ENCODE measurements at places on chromosomes 4 and X.

- DNase-seq, result no peak
Observed at GRCh38 chr4:10963241-10963640, 278.7 kb upstream of the CLNK start.

- DNase-seq, result no peak
Observed at GRCh38 chr4:168751263-168752225, 254.7 kb downstream of the PALLD start.

GRCh38 chrX:57282568-57282967 lies 3.9 kb upstream of the FAAH2 start:
- DNase-seq, result no peak

DNA sequence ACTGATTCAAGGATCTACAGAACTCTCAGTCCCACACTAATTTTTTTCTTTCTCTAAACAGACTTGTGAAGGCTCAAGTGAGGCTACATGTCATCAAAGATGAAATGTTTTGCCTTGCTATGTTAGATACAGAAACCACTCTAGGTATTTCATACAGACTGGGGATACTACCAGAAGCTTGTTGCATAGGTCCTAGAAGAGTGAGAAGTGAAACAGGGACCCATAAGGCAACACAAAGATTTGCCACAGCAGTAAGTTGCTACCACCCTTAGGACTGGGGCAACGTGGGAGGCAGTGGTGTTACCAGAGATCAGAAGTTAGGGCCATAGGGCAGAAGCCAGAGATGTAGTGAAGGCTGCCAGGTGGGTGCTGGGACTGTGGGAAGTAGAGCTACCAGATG lies 50.7 kb upstream of the MID1IP1 start:
- DNase-seq, result no peak

- DNase-seq, result no peak
Observed at GRCh38 chr4:74117024-74117534, 18.1 kb upstream of the CXCL2 start.

- no peak for DNase-seq
Observed at GRCh38 chrX:146186540-146186939, 368.9 kb downstream of the SLITRK2 start.

GRCh38 chrX:50723006-50723405 lies 91.0 kb downstream of the SHROOM4 start:
- no peak for DNase-seq

DNA sequence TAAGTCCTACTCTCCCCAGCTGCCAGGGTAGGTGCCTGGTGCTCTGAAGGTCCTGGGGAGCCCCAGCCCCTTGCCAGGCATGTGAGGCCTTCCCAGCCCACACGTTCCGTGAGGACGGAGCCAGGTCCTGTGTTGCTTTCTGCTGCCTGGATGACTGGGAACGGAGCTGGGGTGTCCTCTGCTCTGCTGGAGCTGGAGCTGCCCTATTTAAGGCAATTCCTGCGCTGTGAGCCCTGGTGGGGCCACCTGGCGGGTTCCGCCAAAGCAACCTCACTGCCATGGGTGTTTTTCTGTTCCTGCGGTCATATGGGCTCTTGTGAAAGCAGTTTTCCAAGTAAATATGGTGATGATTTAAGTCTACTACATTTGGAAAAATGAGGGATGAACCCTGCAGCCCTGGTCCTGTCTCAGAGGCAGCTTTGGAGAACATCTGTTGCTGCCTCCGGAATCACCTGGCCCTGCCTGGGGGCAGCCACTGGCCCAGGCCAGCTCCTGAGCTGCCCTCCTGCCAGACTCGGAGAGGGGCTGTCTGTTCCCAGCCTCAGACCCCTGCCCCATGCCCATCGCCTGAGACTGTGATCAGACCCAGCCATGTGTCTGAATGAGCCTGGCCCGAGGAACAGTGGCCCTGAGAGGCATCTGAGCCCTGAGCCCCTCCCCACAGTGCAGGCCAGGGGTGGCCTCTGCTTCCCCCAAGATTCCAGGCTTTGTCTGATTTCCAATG lies 33.2 kb downstream of the FGFRL1 start:
- no peak for DNase-seq

DNA sequence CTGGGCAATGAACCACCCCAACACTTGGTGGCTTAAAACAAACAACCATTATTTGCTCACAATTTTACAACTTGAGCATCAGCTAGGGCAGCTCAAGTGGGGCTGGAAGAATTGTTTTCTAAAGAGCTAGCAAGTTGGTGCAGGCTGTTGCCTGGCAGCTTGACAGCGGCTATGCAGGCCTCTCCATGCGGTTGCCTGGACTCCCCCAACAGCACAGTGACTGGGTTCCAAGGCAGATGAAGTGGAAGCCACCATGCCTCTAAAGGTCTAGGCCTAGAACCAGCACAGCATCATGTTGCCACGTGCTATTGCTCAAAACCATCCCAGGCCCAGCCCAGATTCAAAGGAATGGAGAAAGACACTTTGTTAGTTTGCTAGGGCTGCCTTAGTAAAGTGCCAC lies 114.8 kb downstream of the BCOR start:
- no peak for DNase-seq

- no peak for DNase-seq
Observed at GRCh38 chr4:2820216-2820982, 23.2 kb upstream of the ADD1 start.

GRCh38 chrX:8520791-8521190 lies 56.2 kb downstream of the VCX3B start:
- DNase-seq, result no peak

GRCh38 chr4:186651624-186652023 lies 72.0 kb downstream of the FAT1 start:
- DNase-seq, result no peak

DNA sequence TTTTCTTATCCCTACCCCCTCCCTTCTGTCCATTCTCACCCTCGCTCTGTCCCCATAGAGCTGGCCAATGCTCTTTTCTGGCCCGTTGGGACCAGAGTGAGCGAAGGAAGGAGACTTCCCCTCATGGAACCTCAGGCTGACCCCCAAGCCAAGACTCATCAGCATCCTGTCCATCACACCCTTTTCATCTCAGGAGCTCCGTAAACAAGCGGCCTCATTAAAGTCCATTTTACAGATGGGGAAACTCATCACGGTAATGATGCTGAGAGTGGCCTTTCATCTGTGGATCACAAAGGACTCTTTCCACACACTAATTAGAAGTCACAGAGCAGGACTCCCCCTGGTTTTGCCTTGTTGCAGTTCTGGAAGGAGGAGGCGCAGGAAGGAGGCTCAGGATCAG lies 67.4 kb upstream of the SLC34A2 start:
- no peak for DNase-seq

DNA sequence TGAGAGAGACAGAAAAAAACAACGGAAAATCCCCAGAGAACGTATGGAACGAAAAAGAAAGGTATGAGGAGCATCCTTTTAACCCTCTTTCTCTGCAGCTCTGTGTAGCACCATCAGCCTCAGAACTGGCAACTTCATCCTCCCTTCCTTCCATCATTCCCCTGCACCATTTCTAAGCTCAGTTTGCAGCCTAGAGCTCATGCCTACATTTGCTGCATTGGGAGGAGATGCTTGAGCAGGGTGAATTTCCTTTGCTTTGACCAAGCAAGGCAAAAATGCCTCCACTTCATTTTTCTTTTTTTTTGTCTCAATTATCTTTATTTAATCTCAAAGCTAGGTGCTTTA lies 67.9 kb downstream of the ANK2 start:
- DNase-seq, result no peak

GRCh38 chr4:106476741-106477140 lies 108.2 kb upstream of the GIMD1 start:
- DNase-seq, result no peak

- no peak for DNase-seq
Observed at GRCh38 chr4:41287005-41287404, 30.3 kb downstream of the UCHL1 start.

DNA sequence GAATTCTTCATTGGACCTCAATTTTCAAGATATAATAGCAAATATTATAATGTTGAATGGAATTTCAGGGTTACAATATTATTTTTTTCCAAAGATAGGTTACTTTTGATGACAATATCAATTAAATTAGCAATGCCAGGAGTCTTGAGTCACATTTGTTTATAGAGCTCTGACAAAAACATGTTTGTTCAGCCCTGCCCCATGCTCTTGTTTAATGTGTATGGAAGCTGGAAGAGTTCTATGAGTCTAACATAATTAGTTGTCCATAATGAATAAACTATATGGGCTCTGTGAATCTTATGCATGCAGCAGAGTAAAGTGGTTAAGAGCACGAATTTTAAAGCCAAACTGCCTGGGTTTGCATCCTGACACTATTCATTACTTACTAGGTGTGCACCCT lies 22.9 kb upstream of the ALB start:
- no peak for DNase-seq

DNA sequence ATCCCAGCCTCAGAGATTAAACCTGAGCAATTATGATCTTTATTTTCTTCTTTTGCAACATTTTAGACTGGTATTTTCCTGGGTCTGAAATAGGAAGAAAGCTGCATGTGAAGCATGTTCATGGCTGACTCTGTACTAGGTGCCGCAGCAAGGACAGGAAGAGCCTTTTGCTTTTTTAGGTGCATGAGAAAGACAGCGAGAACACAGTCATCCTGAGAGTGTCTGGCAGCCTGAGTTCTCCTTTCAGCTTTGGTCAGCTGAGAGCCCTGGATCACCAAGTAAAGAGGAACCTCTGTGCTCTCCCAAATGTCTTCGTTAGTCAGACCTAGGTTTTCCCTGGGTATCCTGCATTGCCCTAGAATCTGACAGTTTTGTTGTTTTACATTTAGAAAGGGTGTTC lies 29.8 kb downstream of the FAM149A start:
- DNase-seq, result no peak

DNA sequence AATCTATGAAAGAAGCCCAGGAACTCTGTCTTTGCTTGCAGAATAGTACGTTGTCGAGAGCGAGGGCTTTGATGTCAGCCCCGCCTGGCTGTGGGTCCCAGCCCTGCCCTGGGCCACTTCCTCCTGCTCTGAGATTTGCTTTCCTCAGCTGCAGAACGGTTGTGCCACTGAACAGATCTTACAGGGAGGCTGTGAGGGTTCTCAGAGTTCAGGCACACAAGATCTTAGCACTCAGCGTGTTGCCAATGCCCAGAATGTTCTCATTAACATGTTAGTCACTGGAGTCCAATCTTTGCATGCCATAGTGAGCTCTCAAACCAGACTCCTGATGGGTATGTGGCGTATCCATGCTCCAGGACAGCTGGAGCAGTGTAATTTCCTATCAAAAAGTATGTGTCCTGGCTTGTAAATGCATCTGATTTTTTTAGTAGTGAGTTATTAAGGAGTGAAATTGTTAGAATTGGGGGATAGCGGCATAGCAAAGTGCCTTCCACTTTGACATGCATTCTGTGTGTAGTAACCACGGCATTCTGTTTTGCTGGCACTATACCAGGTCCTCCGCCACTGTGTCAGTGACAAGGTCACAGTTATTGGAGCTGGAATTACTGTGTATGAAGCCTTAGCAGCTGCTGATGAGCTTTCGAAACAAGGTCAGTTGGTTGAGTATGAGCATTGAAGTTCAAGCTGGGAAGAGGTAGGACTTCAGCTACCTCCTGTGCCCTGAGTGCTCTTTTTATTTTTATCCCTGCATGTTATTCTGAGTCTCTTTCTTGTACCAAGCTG lies 31.6 kb downstream of the TKTL1 start:
- no peak for DNase-seq

- no peak for DNase-seq
Observed at GRCh38 chrX:110419512-110419911, 60.9 kb downstream of the RTL9 start.

DNA sequence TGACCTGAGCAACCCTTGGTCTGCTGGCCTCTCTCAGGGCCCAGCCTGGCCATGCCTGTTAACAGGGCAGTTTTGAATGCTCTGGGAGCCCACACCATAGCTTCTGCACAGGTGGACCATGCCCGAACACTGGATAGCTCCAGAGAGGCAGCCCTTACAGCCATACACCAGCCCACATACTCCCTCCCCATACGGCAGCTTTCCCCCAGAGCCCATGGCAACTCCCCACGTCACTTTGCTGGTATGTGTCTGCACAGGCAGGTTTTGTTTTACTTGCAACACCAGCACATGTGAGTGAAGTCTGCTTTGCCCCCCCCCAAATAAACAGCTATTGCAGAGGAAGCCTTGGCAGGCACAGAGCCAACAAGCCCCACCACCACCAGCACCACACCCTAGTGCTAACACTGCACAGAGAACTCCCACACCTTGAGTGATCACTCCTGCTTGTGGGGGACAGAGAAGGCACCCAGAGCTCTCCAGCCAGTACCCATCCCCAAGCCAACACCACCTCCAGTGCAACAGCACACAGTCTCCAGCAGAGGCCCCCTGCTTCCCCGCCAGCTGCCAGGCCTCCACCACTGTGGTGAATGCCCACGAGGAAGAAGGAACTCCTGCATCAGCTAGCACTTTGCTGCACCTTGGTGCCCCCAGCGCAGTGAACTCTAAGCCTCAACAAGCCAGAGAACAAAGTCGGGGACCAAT lies 87.3 kb downstream of the STPG2 start:
- DNase-seq, result no peak

- no peak for DNase-seq
Observed at GRCh38 chr4:66034671-66035070, 364.4 kb upstream of the EPHA5 start.

DNA sequence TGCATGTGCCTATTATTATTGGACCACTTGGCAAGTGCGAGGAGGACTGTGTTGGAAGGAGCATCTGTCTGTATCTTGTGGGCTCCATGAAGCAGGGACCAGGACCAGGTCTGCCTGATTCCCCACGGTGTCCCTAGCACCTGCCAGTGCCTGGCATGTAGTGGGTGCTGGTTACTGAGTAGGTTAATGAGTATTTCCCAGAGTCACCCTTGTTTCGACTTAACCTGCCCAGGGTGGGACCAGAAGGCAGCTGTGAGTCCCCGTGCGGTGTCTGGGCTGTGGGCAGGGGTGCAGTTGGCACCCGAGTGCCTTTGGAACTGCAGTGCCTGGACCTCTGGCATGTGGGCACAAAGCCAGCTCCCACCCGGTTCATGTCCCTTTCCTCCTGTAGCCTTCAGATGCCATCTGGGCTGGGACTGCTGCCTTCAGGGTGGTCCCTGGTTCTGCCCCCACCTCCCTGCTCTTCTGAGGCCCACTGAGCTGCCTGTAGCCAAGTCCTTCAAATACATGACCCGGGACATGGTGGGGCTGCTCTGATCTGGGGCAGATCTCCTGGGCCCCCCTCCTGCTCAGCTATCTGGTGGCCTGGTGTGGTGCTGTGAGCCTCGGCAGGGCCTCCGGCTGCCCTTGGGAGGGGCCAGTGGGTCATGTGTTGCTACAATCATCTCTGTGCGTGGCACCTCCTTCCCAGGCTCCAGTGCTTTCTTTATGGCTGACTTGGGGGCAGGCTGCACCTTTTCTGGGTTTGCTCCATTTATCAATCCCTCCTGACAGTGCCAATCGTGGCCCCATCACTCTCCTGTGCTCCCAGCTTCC lies 53.0 kb upstream of the SORCS2 start:
- no peak for DNase-seq

DNA sequence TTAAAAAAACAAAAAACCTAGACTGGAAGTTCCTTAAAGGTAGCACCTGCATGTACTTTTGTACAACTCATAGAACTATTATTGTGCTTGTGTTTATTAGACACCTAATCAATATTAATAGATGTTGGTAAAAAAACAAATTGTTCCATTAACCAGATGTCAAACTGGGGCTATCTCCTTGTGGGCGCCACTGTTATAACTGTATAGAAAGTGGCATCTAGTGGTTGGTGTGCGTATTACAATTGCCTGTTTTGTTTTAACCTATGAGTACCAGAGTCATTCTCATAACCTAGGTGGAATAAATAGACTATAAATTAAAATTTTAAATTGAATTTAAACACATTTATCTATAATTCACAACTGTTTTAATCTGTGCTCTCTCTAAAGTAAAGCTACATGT lies 97.4 kb downstream of the COL4A5 start:
- DNase-seq, result peak; percentile 31

Data from neural crest cell (in vitro differentiated cells).